Chondrocyte (in vitro differentiated cells): ENCODE measurements at places on chromosomes 1 and 21. TPM values are rescaled to one million over a fixed set of nuclear protein-coding genes. Genes with fewer than 3 reads are reported as not detected.

DNA sequence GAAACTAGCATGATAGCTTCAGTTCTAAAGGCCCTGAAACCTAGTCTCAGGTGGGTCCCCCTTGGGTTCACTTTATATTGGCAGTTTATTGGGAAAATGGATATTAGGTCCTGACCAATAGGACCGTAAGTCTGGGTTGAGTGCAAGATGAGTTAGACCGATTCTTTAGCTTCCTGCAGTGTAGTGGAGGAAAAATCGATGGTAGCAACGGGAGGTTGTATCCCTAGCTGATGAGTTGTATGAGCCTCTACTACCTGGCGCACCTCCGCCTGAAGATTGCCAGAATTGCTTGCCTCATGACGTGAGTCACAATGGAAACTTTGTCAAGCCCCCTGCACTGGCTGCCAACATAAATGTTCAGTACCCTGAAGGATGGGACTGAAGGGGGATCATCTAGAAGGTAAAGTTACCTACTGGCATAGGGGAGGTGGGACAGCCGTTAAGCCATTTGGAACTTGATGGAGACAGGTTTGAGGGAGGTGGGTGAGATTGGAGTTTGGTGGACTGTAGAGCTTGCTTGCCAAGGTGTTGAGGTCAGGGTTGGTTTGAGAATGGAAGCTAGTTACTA is 3.9 kb downstream of the RCC1 start:
- DNase-seq, result no peak

GRCh38 chr1:119674835-119675289 is 26.8 kb upstream of the ZNF697 start:
- no peak for DNase-seq

- no peak for DNase-seq
Measured at GRCh38 chr1:160860840-160861505, 1.7 kb downstream of the CD244 start.

DNA sequence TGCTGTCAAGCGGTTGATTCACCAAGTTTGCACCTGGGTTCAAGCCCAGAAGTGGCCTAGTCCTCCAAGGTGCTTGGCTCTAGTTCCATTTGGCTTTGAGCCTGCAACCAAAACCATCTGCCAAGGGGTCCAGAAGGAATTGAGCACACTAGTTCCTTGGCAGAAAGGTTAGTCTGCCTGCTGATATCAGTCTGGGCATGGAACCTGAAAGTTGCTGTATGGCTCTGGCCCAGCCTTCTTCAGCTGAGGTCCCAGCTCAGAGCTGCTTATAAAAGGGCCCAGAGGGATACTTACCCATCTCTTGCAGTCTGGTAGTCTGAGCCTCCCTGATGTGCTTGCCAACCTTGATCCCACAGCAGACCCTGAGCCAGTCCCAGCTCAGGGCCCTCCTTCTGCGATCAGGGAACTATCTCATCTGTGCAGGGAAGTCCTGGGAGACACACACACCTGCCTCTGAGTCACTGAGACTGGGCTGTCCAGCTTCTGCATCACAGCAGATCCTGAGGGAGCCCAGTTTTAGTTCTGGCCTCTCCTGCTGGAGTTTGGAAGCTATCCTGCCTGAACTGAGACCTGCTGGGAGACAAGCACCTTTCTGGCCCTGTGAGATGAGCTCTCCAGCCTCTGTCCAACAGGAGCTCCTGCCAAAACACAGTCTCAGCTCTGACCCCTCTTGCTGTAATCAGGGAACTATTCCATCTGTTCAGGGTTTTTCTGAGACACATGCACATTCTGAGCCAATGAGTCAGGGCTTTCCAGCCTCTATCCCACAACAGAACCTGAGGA is 75.8 kb downstream of the CTH start:
- no peak for DNase-seq

DNA sequence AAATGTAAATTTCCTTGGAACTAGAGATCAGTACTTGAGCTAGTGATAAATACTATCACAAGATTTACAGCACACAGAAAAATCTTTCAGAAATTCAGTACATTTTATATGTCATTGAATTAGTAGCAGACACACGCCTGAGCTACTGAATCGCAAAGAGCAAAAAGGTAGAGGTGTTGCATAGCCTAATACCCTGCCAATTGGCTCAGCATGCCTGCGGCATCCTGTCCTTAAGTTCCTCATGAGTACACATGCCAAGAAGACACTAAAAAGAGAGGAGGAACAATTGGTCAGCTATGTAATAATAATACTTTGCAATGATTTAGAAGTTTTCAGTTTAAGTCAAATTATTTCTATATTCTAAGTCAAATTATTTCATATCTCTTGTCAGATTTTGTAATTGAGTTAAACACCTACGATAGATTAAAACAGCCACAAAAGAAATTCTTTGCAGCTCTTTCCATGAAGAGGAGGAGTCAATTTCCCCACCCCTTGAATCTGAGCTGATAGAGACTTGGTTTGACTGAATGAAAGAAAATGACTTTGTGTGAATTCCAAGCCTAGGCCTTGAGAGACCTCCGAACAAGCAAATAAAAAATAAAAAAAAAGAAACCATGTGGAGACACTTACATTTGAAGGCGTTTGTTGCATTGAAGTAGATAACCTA is 36.2 kb upstream of the PKN2 start:
- DNase-seq, result no peak

Gene S100PBP
- total RNA-seq, result 39.6 to 55.8 TPM (median 40.5 TPM) in 3 replicates

DNA sequence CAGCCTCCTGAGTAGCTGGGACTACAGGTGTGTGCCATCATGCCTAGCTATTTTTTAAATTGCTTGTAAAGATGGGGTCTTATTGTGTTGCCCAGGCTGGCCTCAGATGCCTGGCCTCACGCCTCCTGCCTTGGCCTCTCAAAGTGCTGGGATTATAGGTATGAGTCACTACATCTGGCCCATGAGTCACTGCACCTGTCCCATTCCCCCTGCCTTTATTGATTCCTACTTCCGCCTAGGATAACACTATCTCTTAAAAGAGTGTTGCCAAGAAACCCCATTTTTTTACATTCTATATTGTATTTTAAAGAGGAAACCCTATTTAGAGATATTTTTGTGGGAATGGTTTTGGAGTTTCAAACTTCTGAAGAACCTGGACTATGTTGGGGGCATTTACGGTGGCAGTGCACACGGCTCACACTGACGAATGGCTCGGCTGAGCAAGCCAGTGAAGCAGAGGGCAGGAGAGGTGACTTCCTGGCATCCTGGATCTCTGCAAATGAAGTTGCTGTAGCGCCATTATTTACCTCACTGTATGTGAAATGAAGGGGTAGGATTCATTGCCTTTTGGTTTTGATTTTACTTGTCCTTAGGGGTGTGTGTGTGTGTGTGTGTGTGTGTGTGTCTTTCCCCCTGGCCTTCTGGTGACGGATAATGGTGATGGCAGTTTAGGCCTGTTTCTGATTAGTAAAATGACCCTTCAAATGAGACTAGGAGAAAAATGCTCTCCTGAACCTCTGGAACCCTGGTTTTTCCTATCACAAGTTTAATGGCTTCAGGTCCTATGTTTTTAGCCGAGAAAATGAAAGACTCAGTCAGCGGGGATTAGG is 22.5 kb downstream of the KIF26B start:
- DNase-seq, result no peak

GRCh38 chr1:14108356-14109275 is 408.6 kb downstream of the PRDM2 start:
- no peak for DNase-seq

DNA sequence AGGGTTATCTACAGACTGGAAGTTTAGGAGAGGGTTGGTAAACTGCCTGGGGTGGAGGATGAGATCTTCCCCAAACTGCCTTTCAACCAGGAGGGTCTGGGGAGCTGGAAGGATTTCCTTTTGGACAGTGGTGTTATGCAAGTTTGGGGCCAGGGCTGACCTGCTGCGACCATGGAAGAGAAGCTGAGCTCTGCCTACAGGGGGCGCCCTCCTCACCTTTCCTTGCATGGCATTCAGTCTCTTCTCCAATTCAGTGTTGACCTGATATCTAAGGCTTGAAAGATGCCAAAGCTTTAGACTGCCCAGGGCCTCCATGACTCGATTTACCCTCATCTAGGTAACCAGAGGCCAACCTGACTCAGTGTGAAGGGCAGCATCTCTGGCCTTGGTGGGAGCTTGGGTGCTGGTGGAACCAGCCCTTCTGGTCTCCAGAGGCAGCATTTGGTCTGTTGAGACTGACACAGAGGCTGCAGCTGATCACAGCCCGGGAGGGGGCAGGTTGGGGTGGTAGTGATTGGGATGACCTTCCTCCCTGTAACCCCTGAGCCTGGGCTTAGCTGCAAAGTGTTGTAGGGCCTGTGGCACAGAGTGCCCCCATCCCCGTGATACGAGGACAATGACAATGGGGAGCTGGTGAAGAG is 170.0 kb downstream of the GRIK3 start:
- no peak for DNase-seq

DNA sequence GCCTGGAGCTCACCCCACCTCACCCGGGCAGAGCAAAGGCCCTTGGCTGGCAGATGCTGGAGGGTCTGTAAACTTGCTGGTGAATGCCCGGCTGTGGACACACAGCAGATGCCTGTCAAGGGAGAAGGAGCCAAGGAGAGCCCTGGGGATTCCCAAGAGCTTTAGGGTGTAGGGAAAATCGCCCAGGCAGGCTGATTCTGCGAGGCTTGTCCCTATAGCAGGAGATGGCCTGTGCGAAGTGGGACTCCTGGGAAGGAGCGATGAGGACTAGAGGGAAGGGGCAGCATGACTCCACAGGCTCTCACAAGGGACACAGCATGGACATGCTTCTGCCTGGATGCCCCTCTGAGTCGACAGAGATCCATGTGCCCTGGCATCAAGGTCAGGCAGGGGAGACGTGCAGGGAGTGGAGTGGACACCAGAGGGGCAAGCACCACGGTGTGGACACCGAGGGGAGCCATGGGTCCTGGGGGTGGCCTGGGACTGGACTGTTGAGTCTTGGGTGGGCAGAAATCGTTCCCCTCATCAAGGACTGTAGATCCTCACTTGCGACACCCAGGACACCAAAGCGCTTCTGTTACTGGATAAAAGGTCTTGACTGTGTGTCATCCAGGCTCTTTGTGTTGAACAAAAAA is 71.4 kb upstream of the ABCG1 start:
- DNase-seq, result no peak

DNA sequence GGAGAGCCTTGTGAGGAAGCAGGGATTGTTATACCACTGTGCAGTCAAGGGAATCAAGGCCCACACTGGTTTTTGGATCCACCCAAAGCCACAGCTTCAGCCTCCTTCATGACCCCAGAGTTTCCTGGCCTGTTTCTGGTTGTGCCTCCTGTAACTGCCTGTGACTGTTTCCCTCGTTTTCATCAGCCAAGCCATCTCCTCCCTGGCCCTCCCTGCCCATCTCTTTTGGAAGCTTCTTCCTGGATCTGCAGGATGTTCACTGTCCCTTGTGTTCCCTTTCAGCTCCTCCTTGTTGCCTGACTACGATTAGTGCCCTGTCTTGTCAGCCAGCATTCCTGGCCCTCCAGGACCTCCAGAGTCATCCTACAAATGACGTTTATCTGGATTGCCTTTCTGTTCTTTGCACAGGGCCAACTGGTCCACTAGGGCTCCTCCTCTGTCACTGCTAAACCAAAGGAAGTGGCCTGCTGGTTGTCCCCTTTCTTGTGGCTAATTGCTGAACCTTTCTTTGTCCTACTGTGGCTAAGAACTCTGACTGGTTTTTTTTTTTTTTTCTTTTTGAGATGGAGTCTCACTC is 17.9 kb downstream of the SFT2D2 start:
- DNase-seq, result no peak

Gene NBPF6
- total RNA-seq, result not detected in 3 replicates

DNA sequence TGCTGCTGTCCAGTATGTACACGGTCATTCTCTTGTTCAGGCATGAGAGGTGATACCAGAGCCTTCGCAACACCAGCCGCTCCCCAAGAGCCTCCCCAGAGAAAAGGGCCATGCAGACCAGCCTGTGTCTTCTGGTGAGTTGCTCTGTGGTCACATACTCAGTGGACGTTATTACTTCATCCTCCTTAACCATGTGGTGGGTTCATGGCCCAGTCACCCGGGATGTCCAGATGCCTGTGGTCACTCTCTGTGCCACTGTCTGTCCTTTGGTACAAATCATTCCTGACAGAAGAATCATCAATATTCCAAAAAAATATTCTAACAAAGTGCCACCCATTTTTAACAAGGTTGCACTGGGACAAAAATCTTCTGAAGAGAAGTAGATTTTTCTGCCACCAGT is 8.8 kb upstream of the ZNF124 start:
- DNase-seq, result no peak

Gene KCNE2
- total RNA-seq, result 0.35 TPM in 1 of 3 replicates, not detected in the others

DNA sequence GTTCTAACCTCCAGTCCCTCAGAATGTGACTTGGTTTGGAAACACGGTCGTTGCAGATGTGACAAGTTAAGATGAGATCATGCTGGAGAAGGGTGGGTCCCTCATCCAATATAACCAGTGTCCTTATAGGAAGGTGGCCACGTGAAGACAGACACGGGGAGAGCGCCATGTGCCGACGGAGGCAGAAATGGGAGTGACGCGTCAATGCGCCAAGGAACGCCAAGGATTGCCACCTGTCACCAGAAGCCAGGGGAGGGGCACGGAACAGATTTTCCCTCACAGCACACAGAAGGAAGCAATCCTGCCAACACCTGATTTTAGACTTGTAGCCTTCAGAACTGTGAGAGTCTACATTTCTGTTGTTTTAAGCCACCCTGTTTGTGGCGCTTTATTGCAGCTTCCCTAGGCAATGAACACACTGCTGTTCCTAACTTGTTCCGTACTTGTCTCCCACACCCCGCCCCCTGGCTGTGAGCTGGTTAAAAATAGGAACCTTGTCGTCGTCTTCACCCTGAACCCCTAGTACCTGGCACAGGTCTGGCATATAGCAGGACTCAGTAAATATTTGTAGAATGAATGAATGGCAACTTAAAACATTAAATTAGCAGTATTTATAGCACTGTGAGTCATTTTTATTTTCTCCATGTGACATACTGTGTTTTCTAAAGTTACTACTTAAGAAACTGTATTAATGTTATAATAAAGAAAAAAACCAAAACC is 14.2 kb downstream of the RIMS3 start:
- DNase-seq, result no peak

GRCh38 chr1:194289569-194290266 is 1103.3 kb upstream of the B3GALT2 start:
- DNase-seq, result no peak

DNA sequence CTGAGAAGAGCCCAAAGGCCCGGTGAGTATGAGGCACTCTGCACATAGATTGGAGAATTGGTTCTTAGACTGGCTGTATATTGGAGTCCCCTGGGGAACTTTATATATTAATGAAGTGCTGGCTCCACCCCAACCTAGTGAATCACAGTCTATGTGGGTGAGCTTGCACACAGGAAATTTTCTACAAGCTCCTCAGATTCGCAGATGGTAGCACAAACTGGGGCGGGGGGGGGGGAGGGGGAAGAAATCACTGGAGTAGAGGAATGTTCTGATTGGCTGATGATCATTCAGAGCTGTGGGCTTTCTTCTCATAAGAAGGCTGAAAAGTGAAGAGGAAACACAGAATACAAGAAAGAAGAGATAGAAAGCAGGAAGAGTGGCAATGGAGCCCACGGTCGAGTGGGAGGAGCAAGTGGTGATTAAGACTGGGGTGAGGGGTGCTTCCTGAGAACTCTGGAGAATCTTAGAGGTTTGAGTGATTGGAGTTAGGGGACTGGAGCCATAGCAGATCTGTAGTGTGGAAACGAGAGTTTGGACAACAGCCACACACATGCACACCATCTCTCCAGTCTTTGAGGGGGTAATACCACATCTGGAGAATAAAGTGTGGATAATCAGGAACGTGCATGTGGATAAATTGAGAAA is 465.9 kb upstream of the DAB1 start:
- no peak for DNase-seq
